ENCODE measurements at places on chromosomes 1 and 21.
A peak's percentile ranks its signal among the peaks of the same experiment; 100 is the strongest.

GRCh38 chr1:248900637-248901036 lies 5.4 kb upstream of the PGBD2 start:
- no peak for DNase-seq

GRCh38 chr21:41883582-41883981 lies 4.4 kb upstream of the PRDM15 start:
- no peak for DNase-seq

GRCh38 chr1:57131701-57132394 lies 166.0 kb upstream of the C8B start:
- DNase-seq = no peak

GRCh38 chr1:49995734-49996133 lies 28.0 kb downstream of the AGBL4 start:
- DNase-seq = no peak

- no peak for DNase-seq
Observed at GRCh38 chr21:34612056-34612455, 2.9 kb downstream of the RCAN1 start.

- no peak for DNase-seq
Observed at GRCh38 chr1:210272666-210273065, 40.1 kb downstream of the SERTAD4 start.

DNA sequence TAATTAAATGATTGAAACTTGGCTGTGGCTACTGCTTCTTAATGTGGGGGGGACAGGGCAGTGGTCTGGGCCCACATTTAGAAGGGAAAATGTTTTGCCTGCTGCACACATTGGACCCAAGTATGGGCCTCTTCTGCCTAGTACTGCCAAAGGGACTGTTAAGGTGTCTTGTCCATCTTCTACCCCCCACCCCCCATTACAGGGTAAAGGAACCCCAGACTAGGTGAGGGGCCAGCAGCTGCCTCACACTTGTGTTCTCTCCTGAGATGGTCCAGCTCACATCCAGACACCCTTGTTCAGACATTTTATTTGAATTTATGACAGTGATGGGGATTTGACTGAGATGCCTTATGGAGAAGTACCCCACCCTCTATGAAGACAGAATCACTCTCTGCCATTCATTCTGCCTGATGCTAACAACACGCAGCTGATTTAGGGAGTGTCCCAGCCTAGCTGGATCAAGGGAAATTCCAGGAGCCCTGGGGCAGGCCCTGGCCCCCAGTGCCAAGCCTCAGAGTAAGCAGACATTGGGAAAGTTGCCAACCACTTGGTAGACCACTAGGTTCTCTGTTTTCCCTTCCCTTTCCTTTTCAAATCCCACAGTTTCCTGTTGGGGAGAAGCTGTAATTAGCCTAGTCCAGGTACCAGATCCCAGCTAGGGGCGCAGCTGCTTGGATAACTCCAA lies 42.1 kb downstream of the YARS1 start:
- DNase-seq = no peak

DNA sequence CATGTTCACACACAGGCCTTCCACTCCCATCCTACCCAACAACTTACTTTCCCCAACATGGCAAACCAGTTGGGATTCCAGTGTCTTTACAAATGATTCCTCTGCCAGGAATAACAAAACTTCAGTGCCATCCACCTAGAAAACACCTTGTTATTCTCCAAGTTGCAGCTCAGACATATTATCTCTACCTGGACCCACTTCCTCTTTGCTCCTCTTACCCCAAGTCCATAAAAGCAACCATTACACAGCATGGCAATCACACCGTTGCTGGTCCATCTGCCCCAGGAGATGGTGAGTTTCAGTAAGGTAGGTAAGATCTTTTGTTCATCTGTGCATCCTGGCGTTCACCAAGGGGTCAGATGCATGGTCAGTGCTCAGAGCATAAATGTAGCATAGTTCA lies 66.0 kb upstream of the CSF1 start:
- no peak for DNase-seq

GRCh38 chr1:175935166-175935565 lies 191.8 kb upstream of the TNR start:
- DNase-seq = no peak

- no peak for DNase-seq
Observed at GRCh38 chr1:84973498-84974334, 23.2 kb downstream of the MCOLN2 start.

DNA sequence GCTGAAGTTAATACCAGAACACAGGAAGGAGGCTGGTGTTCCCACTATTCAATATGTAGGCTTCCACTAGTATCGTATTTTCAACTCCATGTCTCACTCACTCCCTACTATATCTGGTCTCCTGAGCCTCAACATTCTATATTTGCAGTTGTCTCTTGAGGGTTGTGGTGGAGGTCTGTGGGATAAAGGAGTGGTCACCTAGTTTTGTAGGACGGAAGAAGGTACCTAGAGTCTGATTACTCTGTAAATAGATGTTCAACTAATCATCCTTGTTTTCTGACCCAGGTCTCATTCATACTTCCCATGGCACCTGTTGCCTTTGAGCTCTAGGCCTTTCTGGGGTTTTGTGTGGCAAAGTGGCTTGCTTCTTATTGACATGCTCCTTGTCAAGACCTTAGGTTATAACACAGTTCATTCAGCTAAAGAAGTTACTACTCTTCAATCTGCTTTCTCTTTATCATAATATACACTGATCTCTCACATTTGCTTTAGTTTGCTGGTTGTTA lies 18.1 kb downstream of the IFT25 start:
- no peak for DNase-seq

DNA sequence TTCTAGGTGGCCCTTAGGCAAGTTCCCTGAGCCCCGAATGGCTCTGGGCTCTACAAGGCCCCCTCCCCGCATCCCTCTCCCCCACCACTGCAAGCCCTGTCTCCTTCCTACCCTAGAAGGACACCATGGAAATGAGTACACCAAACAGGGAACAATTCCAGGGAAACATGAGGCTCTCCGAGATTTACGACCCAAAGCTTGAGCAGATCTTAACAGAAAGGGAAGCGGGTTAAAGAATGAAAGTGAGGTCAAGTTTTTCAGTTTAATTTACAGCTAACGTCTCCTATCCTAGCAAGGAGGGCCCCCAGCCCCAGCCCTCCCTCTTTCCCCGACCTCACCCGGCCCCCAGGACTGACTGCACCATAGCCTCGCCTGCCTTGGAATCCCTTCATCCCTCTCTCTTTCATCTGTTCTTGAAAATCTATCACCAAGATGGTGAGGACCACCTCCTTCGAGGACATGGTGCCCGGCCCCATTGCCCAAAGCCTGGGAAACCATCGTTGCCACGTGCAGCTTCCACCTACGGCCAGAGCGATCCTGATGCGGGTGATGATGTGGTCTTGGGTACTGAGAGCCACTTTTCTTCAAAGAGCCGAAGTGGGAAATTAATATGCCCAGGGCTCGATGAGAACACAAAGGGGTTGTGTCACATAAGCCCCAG lies 30.5 kb downstream of the SIM2 start:
- no peak for DNase-seq

DNA sequence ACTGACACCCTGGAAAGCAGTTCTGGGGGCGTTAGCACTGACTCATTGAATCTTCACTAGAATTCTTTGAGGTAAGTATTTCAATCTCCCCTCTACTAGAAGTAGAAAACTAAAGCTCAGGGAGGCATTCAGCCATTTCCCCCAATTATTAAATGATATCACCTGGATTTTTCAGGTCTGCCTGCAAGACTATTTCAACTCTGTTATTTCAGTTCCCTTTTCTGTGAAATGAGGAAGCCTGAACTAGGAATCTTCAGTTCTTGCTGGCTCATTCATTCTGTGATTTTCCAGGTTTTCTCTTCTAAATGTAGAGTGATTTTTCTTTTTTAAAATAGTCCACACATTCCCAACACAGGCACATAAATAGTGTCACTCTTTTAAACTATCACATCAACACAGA lies 337.0 kb upstream of the NR5A2 start:
- no peak for DNase-seq

GRCh38 chr21:40936771-40937261 lies 89.9 kb upstream of the DSCAM start:
- DNase-seq = no peak

DNA sequence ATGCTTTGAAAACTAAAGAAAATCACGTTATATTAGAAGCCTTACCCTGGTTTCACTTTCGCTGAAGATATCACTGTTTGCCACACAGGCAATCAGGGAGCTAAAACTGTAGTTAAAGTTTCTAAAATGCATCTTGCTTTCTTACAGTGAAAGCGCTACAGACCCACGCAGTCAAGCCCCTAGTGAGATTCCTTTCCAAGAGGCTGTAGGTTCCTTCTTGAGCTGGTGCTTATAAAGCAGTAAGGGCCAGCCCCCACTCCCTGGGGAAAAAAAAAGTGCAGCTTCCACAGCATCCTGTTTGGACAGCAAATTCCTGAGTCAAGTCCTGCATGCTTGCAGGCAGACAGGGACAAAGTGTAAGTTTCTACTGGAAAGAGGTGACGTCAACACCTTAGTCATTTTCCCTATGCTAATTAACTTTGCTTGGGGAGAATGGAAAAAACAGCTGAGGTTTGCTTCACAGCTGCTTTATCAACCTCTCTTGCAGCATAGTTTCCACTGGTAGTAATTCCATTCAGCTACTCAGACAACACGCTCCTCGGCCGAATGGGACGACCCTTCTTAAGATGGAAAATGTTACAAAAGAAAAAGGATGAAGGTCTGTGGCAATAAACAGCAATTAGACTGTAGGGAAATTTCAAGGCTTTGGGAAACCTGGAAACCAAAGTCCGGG lies 14.7 kb upstream of the KCNE1 start:
- no peak for DNase-seq

- no peak for DNase-seq
Observed at GRCh38 chr1:94515296-94515947, 26.1 kb downstream of the F3 start.

DNA sequence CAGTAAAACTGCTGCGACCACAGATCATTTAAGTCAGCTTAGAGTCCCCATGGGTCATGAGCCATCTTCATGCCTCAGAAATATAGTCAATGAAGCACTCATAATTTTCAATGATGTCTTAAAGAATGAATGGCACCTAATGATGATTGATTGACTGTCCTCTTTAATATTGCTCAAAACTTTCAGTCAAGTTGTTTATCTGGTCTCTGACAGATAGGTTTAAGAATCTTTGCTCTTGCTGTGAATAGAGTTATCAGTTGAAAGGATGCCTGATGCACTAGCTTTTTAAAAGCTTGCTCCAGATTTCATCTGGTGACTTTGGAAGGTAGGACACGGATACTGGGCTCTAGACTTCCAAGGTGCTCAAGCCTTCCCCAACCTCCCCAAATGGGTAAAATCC lies 45.1 kb downstream of the COLGALT2 start:
- DNase-seq = no peak

DNA sequence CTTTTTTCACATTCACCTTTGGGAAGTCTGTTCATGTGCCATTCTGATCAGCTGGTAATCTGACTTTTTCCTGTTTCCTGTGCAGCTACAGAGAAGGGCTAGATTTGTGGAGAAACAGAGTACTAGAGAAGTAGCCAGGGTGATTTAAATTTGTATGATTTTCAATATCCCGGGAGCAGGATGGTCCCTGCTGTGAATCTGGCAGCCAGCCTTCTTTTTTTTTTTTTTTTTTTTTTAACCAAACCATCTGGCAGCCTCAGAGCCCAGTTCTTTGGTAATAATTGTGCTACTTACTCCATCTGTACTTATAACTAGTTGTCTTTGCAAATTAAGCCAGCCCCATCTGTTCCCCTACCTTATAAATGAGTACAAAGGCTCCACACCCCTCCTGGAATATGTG lies 248.6 kb upstream of the DEPDC1 start:
- no peak for DNase-seq

GRCh38 chr1:36203027-36203553 lies 21.2 kb upstream of the THRAP3 start:
- DNase-seq = no peak

DNA sequence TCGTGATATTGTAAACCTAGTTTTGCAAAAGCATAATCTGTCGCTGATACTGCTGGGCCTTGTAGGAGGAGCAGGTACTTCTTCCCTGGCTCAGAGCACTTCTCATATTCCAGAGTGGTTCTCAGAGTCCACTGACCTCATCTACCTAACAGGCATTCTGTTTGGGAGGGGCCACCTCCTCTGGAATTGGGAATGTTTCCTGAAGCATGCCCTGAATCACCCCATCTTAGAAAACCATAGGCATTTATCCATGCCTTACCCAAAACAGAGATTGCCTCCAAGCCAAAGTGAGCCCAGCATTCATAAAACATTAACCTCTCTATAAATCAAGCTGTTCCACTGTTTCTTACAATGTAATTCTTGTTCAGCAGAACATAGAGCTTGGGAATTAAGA lies 35.1 kb downstream of the SLC44A3 start:
- no peak for DNase-seq

GRCh38 chr1:205967554-205968335 lies 24.5 kb upstream of the SLC26A9 start:
- DNase-seq = no peak

GRCh38 chr1:207698822-207699483 lies 52.9 kb upstream of the CD46 start:
- peak; percentile 18 for DNase-seq

- no peak for DNase-seq
Observed at GRCh38 chr1:100717218-100717617, 2.3 kb upstream of the VCAM1 start.

DNA sequence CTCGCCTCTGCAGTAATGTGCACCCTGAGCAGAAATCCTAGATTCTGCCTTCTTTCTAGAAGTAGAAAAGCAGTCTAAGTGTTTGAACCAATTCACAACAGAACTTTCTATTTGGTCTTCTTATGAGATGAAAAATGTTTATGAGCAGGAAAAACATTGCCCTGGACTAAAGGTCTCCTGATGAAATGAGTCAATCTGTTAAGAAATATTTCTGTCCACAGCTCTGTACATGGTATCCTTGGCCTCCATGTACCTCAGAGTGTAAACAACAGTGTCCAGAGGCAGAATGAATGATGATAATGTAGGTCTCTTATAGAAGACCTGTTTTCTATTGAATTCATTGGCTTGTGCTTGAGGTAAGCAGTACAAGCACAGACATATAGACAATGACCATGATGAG lies 6.2 kb upstream of the APCS start:
- DNase-seq = no peak

- no peak for DNase-seq
Observed at GRCh38 chr1:94362466-94363058, 55.6 kb upstream of the ABCD3 start.

DNA sequence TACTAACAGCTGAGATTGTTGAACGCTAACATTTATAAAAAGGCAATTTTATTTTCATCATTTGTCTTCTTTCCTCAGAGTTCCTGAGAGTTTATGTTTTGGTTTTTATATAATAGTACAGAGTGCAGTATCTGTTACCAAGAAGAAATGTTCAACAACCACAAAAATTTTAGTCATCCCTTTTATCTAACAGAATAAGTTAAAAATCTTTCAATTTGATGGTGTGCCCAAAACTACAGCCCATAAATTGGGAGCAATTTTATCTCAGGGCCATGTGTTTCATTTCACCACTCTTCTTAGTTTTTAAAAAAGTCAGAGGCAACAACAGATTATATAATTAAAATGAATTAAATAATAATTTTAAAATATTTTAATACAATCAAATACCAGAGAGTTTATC lies 37.1 kb downstream of the NEXN start:
- no peak for DNase-seq

Data from stimulated activated CD4-positive, alpha-beta T cell treated with anti-CD3 and anti-CD28 coated beads, Interleukin-15, amount 100 ng/mL, for 48 hours (primary cell).